ENCODE measurements at places on chromosomes 6 and 20. TPM values are rescaled to one million over a fixed set of nuclear protein-coding genes. Genes with fewer than 3 reads are reported as not detected.

DNA sequence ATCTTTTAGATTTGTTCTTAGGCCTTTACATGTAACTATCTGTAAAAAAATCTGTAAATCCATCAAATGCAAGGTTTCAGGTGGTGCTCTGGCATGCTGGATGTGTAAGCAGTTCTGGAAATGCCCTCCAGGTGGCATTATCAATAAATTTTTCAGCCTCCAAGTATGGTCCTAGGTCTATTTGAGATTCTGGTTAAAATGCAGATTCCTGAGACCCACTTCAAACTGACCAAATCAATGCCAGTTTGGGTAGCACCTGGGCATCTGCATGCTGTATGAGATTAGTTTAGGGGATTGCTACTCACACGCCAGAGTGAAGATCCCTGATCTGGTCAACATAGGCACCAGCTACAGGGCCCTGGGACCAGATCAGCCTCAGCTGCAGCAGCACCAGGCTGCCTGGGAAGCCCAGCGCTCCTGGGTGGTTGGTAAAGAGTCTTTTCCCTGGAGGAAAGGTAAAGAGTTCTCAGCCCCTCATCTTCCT is 507.3 kb upstream of the CITED2 start:
- DNase-seq = peak; percentile 68

- DNase-seq = no peak
Measured at GRCh38 chr6:144362042-144363018, 77.2 kb downstream of the UTRN start.

DNA sequence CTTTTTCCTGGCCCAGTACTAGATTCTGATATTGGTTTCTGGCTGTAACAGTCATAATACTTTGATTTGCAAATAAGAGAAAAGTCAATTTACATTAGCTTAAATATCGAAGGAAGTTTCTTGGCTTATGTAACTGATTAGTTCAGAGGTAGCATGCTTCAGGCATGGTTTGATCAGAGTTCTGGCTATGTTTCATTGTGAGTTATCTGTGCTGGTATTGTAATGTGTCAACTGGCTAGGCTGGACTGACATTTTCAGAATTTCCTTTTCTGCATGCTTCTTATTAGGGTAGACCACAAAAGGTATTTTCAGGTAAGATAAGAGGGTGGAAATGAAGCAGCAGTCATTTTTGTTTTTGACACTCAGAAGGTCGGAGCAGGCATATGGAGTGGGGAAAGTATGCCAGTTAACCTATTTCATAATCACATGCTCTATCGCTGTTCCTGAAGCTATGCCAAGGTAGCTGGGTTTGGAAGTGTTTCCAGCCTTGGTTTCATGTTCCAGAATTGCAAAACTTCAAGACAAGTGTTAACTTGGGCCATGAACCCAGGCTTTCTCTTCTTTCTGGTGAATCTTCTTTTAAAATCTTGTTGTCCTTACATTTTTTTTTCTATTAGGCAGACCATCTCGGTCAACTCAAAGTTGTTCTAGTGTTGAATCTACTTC is 244.9 kb downstream of the DHX35 start:
- no peak for DNase-seq

DNA sequence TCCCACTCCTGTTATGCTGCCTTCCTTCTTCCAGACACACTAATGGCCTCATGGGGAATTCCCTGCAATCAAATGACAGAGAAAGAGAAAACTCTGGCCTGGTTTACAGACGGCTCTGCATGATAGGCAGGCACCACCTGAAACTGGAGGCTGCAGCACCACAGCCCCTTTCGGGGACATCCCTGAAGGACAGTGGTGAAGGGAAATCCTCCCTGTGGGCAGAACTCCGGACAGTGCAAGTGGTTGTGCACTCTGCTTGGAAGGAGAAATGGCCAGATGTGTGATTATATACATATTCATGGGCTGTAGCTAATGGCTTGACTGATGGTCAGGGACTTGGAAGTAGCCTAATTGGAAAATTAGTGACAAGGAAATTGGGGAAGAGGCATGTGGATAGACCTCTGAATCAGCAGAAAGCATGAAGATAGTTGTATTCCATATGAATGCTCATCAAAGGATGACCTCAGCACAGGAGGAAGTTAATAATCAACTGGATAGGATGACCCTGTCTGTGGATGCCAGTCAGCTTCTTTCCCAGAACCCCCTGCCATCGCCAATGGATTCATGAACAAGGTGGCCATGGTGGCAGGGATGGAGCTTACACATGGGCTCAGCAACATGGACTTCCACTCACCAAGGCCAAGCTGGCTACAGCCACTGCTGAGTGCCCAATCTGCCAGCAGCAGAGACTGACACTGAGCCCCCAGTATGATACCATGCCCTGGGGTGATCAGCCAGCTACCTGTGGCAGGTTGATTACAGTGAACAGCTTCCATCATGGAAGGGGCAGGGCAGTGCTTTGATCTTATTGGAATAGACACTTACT is 44.5 kb upstream of the VSX1 start:
- DNase-seq = no peak

DNA sequence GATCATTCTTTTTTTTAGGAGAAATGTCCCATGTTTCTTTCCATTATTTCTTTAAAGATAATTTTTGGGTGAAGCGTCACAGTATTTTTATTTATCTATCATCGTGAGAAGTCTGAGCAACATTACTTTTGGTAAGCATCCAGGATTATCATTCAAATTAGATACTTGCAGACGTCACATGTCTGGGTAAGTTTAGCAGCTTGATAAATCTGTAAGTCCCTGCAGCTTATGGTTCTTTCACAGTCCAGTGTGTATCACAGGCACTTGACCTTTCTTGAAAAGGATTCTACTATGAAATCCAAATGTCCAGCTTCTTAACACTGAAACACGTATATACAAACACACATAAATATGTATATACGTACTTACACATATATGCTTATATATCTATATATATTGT is 359.4 kb downstream of the ESR1 start:
- DNase-seq = no peak

MCM3 gene
- 220 TPM for total RNA-seq

HSPA12B gene
- not detected for total RNA-seq

VARS1 gene
- total RNA-seq = 39.5 TPM

SHLD1 gene
- total RNA-seq = 2.6 TPM

FNDC11 gene
- not detected for total RNA-seq
